ENCODE measurements at places on chromosomes 13 and 19.
A peak's percentile ranks its signal among the peaks of the same experiment; 100 is the strongest.

DNA sequence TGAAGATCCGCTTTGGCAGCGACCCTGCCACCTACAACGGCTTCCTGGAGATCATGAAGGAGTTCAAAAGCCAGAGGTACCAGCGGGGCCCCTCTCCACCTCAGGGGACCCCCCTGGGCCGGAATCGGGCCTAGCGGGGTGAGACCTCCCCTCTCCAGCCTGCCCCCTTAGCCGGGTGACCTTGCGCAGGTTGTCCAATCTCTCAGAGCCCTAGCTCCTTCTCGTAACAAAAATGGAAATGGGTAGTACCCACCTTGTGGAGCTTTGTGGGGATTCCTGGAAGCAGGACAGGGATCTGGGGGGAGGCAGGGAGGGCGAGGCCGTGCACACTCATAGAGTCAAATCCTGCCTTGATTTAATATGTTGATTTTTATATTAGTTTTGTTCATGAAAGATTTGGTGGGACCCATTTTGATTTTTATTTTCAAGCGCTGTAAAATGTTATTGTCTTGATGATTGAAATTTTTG, 658 bp downstream of the SIN3B start:
- DNase-seq = no peak

DNA sequence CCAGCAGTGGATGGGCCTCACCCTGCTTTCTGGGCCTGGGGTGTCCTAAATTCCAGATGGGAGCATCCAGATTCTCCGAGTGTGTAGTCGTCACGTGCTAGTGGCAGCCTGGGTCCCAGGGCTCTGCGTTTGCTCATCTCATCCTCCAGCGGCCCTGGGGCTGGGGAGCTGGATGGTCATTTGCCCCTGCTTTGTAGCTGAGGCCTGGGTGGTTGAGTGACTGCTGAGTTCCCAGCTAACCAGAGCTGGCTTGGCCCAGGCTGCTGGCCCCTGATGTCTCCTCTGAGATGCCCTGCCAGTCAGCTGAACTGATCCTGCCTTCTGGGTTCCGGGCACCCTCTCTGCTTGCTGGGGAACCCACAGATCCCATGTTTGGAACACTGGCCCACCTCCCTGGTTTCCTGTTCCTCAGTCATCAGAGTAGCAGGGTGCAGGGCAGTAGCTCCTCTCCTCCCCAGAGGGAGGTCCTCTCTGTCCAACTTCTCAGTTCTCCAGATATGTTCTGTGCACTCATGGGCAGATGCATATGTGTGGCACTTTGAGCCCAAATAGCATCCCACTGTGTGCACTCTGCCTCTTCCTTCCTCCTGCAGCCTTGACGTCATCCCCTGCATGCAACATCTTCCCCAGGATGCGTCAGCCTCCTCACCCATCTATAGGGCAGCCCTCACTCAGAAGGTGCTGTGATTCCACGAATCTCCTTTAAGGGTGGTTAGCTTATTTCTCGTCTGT, 22.4 kb upstream of the CRTC1 start:
- no peak for DNase-seq

GRCh38 chr13:39111145-39111544, 72.9 kb downstream of the NHLRC3 start:
- no peak for DNase-seq

DNA sequence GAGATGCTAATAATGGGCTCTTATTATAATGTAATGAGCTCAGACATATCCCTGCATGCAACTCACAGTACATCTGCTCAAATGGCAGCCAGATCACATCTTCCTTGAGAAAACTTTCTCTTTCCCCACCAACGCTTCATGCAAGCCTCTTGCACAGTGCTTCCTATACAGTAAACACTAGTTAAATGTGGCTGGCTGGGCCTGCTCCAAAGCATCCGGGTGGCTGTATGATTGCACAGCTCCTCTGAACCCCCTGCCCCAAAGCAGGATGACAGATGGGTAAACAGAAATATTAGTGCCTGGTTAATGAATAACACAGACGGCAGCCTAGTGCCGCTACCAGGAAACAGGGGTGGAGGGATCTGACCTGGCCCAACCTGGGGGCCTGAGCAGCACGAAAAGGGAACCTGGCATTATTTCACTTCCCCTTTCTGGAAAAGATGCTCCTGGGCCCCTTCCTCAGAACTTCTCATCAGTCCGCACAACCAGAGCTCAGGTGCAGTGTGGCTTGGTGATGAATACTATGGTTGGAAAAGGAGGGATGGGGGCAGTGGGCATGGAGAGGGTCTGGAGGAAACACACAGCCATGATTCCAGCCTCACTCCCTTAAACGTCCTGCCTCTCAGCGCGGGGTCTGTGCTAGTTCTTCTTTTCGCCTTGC, 10.8 kb downstream of the FFAR2 start:
- no peak for DNase-seq

DNA sequence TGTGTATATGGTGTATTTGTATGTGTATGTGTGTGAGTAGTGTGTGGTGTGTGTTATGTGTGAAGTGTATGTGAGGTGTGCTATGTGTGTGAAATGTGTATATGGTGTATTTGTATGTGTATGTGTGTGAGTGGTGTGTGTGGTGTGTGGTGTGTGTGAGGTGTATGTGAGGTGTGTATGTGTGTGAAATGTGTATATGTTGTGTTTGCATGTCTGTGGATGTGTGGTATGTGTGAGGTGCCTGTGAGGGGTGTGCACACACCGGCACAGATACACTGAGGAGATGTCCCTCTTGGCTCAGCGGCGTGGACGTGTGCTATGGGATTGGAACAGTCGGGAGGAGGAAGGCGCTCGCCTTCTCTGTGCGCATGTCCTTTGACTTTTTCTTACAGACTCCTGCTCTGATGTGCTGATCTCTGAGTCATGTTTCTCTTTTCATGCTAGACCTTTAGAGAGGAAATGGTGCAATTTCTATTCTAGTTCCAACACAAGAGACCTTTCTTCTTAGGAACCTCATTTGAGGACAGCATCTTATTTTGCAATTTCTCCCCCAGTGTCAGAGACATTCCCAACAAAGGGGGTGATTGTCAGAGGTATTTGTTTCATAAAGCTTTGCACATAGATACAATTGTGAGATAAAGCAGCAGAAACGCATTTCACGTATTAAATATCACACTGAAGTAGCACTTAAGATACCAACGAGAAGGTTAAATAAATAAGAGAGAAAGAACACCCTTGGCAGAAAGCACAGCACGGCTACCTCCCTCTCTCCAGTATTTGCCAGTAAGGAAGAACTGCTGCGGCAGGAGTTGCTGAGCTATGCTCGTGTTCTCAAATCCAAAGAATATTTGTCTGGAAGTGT, 11.3 kb upstream of the TNFRSF19 start:
- no peak for DNase-seq

DNA sequence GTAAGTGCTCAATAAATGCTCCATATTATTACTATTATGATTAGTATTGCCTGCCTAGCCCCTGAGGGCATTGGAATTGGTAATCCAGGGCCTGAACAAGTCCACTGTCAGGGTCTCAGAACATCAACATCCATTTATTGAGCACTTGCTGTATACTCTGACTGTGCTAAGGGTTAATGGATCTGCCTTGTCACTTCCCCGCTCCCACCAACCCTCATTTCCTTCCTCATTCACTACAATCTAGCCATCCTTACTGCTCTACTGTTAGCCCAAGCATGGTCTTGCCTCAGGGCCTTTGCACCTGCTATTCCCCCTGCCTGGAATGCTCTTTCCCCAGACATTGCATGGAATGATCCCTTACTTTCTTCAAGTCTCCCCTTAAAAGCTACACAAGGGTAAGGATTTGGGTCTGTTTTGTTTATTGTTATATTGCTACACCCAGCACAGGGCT, 12.7 kb upstream of the ANGPTL8 start:
- no peak for DNase-seq

GRCh38 chr13:44244288-44244687, 129.3 kb upstream of the SERP2 start:
- DNase-seq = no peak

DNA sequence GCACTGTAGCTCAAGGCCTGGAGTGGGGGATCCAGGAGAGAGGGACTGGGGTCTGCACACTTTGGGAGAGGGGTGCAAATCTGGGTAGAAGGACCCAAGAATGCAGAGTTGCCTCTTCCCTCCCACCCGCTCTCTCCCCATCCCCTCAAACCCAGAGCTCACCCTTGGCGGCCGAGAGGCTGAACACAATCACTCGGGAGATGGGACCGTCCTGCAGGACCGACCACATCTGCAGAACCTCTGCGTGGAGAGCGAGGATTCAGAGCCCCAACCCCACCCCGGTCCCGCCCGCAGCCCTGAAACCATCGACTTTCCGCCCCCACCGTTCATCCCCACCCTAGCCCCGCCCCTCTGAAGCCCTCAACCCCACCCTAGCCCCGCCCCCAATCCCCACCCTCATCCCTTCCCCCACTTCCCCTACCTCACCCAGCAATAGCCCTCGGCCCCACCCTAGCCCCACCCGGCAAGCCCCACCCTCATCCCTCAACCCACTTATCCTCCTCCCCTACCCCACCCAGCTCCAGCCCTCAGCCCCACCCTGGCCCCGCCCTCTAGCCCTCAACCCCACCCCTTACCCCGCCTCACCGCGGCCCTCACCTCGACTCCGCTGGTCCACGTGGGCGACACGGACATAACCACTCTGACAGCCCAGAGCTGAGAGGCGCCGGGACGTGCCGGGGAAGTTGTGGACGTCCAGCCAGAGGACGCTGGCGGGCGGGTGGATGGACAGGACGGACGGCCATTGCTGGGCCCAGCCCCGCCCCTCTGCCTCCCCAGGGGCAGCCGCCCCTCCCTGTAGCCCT, 4.1 kb downstream of the KPTN start:
- no peak for DNase-seq

- DNase-seq = no peak
These were observed 136.1 kb upstream of the SPACA7 start for GRCh38 chr13:112240076-112240475.

GRCh38 chr19:47628078-47628771, 19.3 kb downstream of the BICRA start:
- DNase-seq = no peak

DNA sequence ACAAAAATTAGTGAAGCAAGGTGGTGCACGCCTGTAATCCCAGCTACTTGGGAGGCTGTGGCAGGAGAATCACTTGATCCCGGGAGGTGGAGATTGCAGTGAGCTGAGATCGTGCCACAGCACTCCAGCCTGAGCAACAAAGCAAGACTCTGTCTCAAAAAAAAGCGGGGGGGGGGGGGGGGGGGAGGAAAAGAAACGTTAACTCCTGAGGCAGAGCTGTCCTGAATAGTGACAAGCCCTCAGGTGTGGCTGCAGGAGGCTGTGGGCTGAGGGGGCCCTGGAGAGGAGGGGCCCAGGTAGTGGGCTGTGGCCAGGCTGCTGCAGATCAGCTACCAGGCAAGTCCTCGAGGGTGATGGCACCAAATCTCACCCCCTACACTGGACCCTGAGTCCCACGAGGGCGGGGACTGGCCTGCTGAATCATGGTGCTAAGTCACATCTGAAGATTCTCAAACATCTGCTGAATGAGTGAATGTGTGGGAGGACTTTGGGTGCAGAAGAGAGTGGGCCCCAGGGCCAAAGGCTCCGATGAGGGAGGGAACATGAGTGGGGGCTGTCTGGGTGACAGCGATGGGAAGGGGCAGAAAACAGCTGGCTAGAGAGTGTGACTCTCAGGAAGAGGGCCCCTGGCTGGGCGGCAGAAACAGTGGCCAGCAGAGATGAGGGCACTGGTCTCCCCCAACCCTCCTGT, 24.6 kb upstream of the ATP1A3 start:
- no peak for DNase-seq

DNA sequence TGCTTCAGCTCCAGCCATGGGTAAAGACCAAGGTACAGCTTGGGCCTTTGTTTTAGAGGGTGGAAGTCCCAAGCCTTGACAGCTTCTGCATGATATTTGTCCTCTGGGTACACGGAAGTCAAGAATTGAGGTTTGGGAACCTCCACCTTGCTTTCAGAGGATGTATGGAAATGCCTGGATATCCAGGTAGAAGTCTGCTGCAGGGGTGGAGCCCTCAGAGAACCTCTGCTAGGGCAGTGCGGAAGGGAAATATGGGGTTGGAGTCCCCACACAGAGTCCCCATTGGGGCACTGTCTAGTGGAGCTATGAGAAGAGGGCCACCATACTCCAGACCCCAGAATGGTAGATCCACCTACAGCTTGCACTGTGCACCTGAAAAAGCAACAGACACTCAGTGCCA, 23.0 kb upstream of the MYO16 start:
- DNase-seq = no peak

DNA sequence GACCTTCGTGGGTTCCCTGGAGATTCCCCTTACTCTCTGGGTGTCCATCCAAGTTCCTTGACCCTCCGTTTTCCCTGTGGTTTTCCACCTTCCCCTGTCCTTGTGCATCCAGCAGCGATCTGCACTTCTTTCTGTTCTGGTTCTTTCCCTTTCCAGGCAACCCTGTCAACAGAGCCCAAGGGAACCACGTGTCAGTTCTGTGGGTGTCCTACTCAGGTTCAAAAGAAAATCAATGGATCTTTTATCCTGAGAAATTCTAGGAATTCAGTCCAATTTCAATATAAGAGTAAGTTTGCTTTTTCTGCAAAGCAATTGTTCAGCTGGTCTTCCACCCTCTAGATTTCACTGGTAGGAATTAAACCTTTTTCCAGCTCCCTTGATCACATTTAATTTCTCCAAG, 1394.8 kb upstream of the SLC10A2 start:
- no peak for DNase-seq

DNA sequence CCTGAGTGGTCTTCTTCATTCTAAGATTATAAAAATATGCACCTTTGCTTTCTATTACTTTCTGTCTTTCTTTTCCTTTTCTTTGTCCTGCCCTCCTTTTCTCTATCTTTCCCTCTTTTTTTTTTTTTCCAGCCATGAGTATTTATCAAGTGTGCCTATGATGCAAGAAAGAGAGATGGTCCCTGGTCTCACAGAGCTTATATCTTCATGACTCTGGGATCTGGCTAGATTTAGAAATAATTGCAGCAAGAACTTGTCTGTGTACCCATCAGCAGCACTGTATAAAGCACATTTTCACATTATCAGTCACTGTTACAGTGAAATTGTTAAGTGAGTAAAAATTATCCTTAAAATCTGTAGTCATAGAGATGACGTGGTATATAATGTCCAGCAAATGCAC, 31.6 kb upstream of the GAS6 start:
- DNase-seq = no peak

DNA sequence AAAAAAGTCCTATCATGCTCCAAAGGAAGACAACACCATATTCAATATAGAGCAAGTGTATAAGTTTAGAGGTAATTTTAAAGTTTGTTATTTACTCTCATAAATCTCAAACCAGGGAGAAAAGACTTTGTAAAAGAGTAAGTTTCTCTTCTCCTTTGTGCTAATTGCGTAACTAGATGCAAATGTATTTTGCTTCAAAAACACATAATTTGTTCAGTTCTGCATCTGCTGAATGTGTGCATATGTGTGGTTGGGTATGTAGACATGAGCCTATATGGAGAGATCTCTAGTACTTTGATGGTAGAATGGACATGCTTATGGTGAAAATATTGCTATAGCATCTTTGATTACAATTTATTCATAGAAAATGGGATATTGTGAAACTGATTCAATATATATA, 17.8 kb upstream of the MIR17HG start:
- DNase-seq = no peak

GRCh38 chr13:98664047-98664446, 87.1 kb upstream of the STK24 start:
- peak; percentile 47 for DNase-seq

- DNase-seq = no peak
These were observed at the start of gene RGS9BP for GRCh38 chr19:32675720-32676185. TSS of gene RGS9BP (plus strand) at chr19:32675848. CDS start at chr19:32676264, 416 bp downstream.

All from stimulated activated CD4-positive, alpha-beta T cell treated with anti-CD3 and anti-CD28 coated beads, Interleukin-1b, Interleukin-23, amount 100 ng/mL, for 24 hours (primary cell).